Natural killer cell treated with Interleukin-12 subunit alpha and Interleukin-12 subunit beta and Interleukin-15 and Interleukin-18, amount 100 ng/mL, for 72 hours (primary cell): ENCODE measurements at places on chromosomes 2 and 18. TPM values are rescaled to one million over a fixed set of nuclear protein-coding genes. Genes with fewer than 3 reads are reported as not detected.
A peak's percentile ranks its signal among the peaks of the same experiment; 100 is the strongest.

GRCh38 chr2:100278986-100279385, 43.3 kb downstream of the LONRF2 start:
- peaks cover 11% of the 10 kb centered on the region for H3K4me1 ChIP-seq
- no peak overlapping the region for H3K4me3 ChIP-seq
- no peaks in the 10 kb centered on the region for H3K36me3 ChIP-seq
- H3K27me3 ChIP-seq = peaks cover 18% of the 10 kb centered on the region

GRCh38 chr2:12335131-12335530, 381.6 kb upstream of the TRIB2 start:
- no peak overlapping the region for H3K4me3 ChIP-seq
- H3K4me1 ChIP-seq = no peaks in the 10 kb centered on the region
- no peak overlapping the region for H3K27ac ChIP-seq
- peaks cover 11% of the 10 kb centered on the region for H3K27me3 ChIP-seq
- peaks cover 4% of the 10 kb centered on the region for H3K36me3 ChIP-seq

DNA sequence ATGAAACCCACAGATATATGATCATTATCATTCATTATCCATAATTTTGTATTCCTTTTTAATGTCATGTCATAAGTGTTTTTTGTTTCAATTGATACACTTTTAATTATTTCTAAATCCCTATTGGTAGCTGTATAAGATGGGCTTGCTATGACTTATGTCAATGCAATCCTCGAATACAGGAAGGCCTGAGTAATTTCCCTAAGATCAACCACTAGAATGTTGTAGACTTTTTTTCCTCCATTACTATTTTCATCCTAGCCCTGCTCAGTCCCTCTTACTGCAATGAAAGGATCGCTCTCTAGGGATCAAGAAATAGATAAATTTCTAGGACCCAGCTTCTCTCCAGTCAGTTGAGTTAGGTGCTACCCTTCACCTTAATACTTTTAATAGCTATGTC, 186.3 kb downstream of the KCNE4 start:
- H3K27ac ChIP-seq = no peak overlapping the region
- no peak for DNase-seq
- no peaks in the 10 kb centered on the region for H3K27me3 ChIP-seq
- H3K4me1 ChIP-seq = no peaks in the 10 kb centered on the region
- H3K4me3 ChIP-seq = no peak overlapping the region

GRCh38 chr2:237614151-237614720, 13.2 kb upstream of the LRRFIP1 start:
- H3K36me3 ChIP-seq = no peaks in the 10 kb centered on the region
- H3K4me1 ChIP-seq = peaks cover 8% of the 10 kb centered on the region
- no peak for DNase-seq
- H3K27ac ChIP-seq = no peak overlapping the region
- H3K4me3 ChIP-seq = no peak overlapping the region

- peaks cover 38% of the 10 kb centered on the region for H3K27me3 ChIP-seq
- DNase-seq = no peak
- H3K27ac ChIP-seq = no peak overlapping the region
- H3K4me1 ChIP-seq = peaks cover 15% of the 10 kb centered on the region
- H3K36me3 ChIP-seq = no peaks in the 10 kb centered on the region
- H3K4me3 ChIP-seq = peak overlapping the region; percentile 84
These were observed 1.9 kb downstream of the TANC1 start for GRCh38 chr2:158970241-158970751.

DSG4 gene
- total RNA-seq = not detected

C2orf74 gene
- 10.4 TPM for total RNA-seq

DHX57 gene
- total RNA-seq = 37.7 TPM

FSHR gene
- total RNA-seq = not detected

CPO gene
- total RNA-seq = not detected

MEP1B gene
- total RNA-seq = 0.19 TPM
